ENCODE measurements at places on chromosomes 11 and 22.

DNA sequence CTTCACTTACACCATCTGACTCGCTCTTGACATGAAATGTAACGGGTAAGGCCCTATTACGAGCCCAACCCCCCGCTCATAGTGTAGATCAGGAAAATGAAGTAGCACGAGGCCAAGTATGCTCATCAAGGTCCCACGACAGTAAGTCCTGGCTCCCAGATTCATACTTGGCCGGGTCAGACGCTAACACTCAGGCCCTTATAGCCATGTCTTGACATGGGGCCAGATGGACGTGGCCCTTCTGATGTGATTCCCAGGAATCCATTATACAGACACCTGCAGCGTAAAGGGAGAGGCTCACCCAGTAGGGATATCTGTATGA, 175.1 kb downstream of the CEP164 start:
- no peak for DNase-seq

DNA sequence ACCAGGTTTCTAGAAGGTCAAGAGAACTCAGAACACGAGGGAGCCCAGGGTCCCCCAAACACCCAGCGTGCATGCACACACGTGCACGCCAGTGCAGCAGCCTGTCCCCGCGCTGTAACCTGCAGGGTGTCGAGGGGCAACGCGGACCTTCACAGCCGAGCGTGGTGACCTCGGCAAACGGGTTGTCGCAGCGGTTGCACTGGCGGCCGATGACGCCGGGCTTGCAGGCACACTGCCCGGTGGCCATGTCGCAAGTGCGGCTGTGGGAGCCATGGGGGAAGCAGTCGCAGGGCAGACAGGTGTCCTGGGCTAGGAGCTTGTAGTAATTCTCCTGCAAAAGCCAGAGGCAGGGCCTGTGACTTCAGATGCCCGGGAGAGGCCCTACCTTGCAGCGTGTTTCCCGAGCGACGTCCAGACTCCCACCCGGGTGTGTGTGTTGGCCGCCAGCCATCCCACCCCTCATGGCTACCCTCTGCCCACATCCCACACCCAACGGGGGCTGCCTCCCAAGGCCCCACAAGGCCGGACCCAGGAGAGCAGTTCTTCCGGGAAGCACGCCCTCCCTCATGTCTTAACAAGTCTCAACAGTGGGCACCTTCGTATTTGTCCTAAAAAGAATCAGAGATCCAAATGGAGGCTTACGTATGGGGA, 56.1 kb downstream of the TRMU start:
- no peak for DNase-seq

DNA sequence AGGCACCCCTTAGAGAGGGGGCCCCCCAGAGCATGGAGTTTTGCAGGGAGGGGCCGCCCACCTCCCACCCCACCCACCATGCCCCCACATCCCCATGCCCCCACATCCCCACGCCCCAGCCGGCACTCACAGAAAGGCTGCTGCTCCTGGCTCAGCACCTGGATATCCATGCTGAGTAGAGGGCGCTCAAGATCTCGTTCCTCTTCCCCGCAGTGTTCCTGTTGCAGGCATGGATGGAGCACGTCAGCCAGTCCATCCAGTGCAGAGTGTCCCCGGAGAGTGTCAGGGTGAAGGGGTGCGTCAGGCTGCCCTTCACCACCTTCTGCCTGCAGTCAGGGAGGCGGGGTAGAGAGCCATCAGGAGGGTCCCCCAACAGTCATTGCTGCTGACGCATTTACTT, 156.2 kb downstream of the CRYBB2 start:
- DNase-seq, result no peak

GRCh38 chr11:45152740-45153595, 6.5 kb downstream of the PRDM11 start:
- DNase-seq, result no peak

DNA sequence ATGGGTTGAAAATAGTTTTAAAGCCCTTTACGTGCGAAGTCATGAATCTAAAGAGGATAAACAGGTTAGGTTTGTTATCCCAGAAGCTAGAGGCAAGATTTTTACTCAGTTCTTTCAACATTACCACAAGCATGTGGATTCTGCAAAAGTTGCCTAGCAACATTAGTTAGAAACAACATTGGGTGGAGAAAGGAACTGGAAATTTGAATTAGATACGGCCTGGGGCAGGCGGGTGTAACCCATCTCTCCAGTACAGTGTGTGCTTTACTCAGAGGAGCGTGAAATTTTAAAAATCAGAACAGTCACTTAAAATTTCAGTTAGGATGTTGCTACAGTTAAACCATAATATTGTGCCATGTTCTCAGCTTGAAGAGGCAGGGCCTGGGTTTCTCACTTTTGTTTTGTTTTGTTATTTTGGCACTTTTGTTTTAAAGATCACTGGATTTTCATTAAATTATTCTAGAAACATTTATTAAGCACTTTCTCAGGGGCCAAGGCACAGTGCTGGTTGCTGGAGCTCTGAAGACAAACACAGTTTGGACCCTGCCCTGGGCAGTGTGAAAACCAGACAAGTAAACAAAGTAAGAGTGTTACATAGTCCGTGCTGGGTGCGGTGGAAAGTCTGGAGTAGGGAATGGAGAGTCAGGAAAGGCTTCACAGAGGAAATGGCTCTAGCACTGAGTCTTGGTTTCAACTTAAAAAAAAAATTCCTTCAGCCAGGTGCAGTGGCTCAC, 4.4 kb upstream of the WEE1 start:
- peak; percentile 83 for DNase-seq

- peak; percentile 36 for DNase-seq
These were observed 48.7 kb downstream of the TSPAN18 start for GRCh38 chr11:44775366-44775984.

DNA sequence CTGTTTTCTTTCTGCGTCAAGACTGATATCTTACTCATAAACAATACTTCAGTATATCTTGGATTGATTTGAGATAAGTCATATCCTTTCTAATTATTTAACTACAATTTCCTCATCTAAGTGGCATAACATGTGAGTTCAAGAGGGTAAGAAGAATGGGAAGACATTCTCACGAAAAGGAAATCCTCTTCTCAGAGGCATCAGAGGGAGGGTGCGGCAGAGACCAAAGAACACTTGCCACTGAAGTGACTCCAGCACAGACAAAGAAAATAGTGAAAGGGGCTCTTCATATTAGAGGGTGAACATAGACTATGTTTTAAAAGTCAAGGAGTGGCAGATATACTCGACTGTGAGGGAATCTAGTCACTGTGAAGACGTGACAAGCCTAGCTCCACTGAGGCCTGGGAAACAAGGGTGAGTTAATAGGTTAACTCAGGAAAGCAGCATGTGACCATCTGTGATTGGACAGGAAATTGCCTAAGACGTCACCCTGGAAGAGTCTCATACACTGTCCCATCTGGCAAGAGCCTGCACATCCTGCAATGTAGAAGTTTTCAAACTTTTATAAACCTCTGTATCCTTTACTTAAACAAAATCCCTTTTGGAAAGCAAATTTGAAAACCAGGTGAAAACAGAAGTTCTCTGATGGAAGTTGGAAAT, 1.9 kb upstream of the MMP1 start:
- DNase-seq, result no peak
